ENCODE measurements at places on chromosomes 5 and 9.
A peak's percentile ranks its signal among the peaks of the same experiment; 100 is the strongest.

DNA sequence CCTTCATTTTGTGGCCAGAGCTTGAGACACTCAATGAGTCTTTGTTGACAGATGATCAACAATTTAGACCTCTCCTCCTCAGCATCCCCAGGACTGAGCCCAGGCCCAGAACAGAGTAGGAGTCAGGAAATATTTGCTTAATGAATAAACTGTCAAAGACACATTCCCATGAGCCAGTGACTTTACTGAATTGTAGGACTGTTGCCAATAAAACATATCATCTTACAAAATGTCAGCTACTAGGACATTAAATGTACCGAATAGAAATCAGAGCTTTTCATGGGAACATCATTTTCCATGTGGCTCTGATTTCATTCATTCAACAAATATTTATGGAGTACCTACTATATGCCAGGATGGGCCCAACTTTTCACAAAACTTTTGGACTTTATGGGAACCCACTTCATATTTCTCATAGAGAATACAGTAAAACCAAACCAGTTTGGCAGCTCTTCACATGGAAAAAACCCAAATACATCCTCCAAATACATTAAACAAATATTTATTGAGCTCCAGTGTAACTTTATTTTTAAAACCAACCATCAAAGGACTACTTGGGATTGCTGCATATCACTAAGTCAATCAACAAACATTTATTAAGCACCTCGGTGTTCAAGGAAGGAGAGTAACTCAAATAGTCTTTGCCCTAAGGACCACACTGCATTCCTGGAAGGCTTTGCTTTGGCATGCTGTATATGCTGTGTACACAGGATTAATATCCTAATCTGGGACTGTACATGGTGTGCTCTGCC, 11.4 kb downstream of the VDAC1 start:
- DNase-seq: no peak

GRCh38 chr5:59559847-59560246, 333.7 kb downstream of the PDE4D start:
- DNase-seq: no peak

GRCh38 chr9:3419893-3420292, 105.9 kb downstream of the RFX3 start:
- no peak for DNase-seq

- DNase-seq: no peak
These were observed 198.4 kb upstream of the RASA1 start for GRCh38 chr5:87069311-87069710.

DNA sequence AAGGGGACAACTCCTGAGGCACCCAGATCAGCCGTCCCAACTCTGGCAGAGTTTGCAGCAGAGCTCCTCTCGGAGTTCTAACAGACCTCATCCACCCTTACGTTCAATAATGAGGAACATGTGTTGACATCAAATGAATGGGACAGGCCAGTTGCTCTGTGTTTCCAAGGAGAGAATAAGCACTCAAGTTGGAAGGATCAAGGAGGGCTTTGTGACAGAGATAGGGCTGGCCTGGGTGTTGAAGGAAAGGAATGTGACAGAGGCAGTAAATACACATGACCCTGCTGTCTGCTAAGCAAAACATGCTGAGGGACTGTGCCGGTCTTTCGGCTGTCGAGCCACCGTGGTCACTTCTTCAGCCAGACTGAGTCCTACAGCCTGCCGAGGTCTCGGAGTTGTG, 48.2 kb downstream of the GPR107 start:
- no peak for DNase-seq

DNA sequence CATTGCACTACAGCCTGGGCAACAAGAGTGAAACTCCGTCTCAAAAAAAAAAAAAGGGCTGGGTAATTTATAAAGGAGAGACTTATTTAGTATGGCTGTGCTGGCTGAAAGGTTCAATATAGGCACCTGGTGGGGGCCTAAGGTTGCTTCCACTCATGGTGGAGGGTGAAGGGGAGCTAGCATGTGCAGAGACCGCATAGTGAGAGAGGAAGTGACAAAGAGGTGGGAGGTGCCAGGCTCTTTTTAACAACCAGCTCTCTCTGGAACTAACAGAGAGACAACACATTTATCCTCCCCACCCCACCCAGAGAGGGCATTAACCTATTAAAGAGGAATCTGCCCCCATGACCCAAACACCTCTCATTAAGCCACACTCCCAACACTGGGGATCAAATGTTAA, 28.9 kb upstream of the SERINC5 start:
- no peak for DNase-seq

GRCh38 chr5:119274030-119274766, 81.6 kb upstream of the TNFAIP8 start:
- no peak for DNase-seq

DNA sequence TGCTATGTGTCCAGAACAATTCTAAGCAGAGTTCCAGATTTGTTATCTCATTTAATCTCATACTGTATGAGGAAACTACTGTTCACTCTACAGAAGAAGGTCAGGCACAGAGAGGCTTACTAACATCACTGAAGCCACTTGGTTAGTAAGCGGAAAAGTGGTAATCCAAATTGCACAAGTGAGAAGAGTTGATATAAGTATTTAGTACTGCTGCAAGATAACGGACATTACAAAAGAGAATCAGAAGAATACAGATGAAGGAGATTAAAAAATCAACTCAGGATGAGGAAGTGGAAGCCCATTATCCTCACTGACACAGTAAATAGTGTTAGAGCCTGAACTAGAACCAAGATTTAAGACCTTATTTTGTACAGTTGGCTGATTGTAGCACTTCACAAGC, 22.3 kb upstream of the TLR4 start:
- DNase-seq: no peak

GRCh38 chr9:78187763-78188484, 48.0 kb upstream of the CEP78 start:
- no peak for DNase-seq

- no peak for DNase-seq
These were observed 20.2 kb upstream of the PCDHB1 start for GRCh38 chr5:141031006-141031405.

- DNase-seq: no peak
These were observed 52.8 kb downstream of the SAXO1 start for GRCh38 chr9:18980189-18980588.

DNA sequence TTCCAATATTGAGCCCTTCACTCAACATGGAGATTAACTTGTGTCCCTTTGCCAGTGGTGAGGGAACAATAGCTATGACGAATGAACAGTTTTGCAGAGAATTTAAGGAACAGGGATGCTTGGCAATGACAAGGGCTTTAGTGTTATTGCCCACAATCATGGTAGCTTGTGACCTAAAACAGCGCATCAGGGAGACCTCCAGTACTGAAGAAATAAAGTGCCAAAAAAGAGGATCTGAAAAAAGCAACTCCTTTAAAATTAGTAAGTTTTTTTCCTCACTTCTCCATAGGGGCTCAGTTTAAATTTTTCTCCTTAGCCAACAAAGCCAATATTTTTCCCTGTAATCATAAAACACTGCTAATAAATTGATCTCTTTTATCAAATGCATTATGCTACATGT, 41.8 kb upstream of the PAM start:
- DNase-seq: no peak

DNA sequence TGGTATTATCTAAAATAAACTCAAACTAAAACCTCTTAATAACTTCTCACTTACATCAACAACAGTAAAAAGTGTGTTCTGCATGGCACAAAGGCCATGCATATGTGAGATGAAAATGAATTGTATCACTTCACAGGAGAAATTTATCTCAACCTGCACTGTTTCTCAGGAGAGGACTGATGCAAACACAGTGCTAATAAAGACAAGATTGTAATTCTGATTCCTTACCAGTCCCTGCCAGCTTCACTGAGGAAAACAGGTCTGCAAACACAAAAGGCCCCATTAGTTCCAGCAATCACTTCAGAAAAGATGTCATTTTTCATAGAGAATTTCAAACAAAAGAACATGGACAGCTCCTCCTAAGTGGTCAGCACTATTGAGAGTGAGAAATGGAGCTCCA, 117.3 kb upstream of the PDE4D start:
- no peak for DNase-seq

DNA sequence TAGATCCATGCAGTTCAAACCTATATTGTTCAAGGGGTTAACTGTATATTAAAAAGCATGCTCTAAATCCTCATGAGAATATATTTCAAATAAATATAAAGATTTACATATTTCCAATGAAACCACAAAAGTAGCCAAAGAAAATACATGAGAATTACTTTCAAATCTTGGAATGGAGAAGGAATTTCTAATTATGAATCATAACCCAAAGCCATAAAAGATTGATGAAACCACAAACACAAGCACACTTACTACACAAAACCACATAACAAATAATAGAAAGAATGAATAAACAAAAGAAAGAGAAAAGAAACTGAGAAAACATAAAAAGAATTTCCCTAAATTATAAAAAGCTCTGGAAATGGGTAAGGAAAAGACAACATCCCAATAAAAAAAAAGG, 16.0 kb downstream of the ERP44 start:
- no peak for DNase-seq

DNA sequence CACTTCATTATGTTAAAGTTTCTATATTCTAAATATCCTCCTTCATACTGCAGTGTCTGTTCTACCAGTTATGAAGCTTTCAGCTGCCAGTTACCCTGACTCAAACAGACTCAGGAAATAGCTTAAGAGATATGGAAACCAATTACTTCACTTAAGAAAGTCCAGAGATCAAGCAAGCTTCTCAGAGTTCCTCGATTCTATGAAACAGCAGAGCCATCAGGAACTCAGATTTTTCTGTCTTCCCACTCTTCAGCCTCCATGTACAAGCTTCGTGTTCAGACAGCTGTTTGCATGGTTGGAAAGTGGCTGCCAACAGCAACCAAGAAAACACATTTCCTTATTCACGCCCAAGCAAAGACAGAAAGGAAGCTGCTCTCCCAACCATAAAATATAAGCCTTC, 216.1 kb downstream of the ACTL7B start:
- no peak for DNase-seq

DNA sequence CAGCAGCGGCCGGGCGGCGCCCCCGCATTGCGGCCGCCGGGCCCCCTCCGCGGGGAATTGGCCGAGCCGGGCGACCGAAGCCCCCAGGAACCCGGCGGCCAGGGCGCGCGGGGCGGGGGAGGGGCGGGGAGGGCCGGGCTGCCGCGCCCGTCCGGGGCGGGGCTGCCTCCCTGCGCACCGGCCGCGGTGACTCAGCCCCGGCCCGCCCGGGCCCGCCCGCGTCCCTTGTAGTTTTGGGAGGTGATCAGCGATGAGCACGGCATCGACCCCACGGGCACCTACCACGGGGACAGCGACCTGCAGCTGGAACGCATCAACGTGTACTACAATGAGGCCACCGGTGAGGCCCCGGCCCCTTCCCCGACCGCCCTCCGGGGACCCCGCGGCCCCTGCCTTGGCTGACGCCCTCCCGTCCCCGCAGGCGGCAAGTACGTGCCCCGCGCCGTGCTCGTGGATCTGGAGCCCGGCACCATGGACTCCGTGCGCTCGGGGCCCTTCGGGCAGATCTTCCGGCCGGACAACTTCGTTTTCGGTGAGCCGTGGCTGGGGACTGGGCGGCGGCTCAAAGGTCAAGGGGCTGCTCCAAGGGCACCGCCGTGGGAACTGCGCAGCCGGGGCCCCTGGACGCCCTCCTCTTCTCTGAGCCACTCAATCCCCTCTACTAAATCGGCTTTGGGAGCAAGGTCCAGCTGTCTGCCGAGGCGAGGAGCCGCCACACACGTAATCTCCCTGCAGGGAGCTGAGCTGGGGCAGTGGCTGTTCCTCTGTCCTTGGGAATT, 592 bp downstream of the TUBB4B start:
- DNase-seq: peak; percentile 72

DNA sequence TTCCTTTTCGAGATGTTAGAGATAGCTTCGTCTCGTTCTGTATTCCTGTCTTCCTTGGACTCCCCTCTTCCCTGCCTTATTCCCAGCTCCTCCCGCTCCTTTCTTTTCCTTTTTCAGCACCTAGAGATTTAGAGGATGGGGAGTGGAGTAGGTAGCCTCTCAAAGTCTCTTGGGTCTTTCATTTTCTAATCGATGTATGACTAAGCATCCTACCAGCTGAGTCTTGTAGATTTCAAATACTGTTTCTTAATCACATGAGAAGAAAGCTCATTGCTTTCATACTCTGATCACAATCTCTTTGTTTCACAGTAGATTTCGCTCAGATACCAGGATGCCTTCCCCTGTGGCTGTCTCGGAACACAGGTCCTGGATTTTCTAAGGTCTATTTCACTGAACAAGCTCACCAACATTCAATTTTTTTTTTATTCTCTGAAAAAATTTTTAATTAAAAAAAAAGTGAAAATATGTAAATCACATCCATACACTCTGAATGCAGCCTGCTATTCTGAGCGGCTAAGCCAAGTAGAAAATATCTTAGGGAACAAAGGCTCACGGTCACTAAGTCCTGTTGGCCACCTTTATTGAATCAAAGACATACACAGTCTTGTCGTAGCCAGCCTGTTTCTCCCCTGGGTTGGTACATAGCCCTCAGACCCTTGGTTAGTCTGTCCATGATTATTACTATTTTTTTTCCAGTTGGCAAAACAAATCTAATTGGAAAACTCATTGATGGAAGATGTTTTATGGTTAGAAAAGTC, 413.8 kb downstream of the KDM4C start:
- no peak for DNase-seq

DNA sequence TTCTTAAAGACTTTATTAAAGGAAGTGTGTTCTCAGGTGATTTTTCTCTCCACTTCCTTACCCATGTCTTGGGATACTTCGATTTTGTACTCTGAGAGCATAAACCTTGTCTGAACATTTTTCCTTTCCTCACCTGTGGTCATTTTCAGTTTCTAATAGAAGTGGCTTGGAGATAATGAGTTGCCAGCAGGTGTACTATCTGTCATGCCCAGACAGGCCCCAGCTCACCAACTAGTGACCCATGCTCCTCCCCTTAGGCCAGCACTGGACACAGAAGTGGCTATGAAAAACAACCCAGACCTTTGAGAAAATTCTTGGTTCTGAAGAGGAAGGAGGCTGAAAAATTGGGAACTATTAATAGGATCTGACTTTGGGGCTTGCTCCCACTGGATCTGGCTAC, 49.2 kb upstream of the SMIM32 start:
- DNase-seq: no peak

DNA sequence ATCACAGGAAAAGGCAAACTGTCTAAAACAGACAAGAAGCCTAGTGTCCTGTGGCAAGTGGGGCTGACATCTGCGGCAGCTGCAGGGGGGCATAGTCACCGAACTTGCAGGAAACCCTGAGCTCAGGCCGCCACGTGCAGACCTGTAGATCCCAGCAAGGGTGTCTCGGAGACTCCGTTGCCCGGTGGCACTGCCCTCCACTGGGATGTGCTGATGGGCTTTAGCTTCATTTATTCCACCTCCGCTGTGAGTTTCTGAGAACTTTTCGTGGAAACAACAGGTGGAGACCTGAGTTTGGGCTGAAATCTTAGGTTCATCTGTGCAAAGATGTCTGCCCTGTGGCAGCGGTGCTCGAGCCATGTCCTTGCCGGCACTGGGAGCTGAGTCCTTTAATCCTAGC, 22.1 kb downstream of the CEP72 start:
- no peak for DNase-seq

GRCh38 chr5:126402621-126403555, 20.3 kb upstream of the GRAMD2B start:
- DNase-seq: no peak

- DNase-seq: no peak
These were observed 418.3 kb downstream of the CDH10 start for GRCh38 chr5:24226479-24226878.

All from D341Med (cell line).